ENCODE measurements at places on chromosomes 4 and X.

GRCh38 chrX:75229774-75230173, 44.1 kb upstream of the UPRT start:
- no peak for DNase-seq

DNA sequence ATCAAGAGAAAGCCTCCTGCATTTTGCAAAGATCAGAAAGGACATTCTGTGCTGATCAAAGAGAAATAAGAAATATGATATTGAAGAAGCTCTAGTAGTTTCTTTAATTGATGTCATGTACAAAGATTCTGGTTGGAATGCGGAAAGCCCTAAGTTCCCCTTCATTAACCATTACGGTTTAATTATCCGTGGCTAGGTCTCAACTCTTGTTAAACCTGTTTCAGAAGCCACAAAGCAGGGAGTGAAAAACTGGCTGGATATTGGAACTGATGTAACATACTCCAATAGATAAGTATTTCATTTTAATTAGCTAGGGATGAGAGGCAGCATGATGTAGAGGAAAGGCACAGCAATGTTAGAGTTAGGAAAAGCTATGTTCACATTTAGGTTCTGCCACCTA, 55.7 kb downstream of the SPANXN3 start:
- no peak for DNase-seq

- no peak for DNase-seq
Measured at GRCh38 chrX:69323786-69324720, 158.8 kb upstream of the PJA1 start.

GRCh38 chr4:76016393-76016792, 6.9 kb downstream of the CXCL10 start:
- no peak for DNase-seq

DNA sequence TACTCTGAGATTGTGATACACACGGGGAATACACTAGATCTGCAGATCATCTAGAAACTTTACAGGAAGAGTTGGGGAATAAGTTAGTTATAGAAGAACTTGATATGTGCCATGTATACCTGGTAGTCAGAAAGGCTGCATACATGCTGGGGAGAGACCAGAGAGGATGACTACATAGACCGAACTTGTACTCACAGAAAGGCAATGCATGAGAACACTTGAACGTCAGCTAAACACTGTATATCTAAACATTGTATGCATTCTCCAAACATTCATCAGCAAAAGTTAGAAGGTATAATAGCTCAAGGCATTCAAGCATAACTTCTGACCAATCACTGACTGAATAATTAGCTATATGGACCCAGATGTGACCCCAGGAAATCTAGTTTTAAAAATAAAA, 78.0 kb upstream of the PDHA2 start:
- no peak for DNase-seq

DNA sequence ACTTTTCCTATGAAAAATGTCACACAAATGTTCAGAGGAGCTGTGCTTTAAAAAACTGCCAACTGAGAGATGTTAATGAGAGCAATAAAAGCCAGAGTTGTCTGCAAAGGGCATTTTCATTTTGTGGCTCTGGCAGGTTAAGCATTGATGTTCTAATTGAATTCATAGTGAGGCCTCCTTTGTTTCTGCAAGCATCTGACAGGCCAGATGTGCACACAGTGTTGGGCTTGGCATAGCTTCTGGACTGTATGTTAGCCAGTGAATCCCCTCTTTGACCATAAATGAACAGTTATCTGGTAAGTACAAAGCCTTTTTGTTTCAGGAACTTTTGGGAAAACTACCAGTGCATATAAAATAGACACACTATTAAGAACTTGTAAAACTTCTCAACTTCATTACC, 81.9 kb downstream of the JADE3 start:
- no peak for DNase-seq

DNA sequence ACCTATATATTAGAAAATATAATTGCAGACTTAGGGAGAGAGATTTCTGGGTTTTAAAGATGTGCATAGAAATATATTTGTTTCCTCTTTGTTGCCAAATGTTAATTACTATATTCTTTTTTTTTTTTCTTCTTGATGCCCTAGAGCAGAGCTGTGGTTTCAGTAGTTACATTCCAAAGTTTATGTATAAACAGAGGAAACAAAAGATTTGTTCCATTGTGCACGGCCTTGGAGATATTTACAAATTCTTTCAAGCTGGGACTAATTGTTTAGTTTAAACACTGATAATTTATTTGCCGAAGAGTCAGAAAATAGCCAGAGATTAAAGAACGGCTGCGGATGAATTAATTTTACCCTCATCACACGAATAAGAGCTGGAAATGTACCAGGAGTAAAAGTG, 85.1 kb downstream of the USP46 start:
- DNase-seq, result no peak

DNA sequence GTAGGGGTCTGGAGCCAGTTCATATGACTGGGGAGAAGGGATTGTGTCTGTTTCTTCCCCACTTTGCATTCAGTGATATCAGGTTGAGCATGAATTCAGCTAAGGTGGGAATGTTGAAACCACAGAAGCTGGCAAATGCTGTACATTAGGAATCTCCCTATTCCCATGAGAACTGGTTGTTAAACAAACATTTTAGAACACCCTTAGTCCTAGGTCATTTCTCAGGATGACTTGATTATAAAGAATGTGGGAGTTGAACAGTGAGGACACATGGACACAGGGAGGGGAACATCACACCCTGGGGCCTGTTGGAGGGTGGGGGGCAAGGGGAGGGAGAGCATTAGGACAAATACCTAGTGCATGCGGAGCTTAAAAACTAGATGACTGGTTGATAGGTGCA, 62.6 kb upstream of the LIMCH1 start:
- no peak for DNase-seq

DNA sequence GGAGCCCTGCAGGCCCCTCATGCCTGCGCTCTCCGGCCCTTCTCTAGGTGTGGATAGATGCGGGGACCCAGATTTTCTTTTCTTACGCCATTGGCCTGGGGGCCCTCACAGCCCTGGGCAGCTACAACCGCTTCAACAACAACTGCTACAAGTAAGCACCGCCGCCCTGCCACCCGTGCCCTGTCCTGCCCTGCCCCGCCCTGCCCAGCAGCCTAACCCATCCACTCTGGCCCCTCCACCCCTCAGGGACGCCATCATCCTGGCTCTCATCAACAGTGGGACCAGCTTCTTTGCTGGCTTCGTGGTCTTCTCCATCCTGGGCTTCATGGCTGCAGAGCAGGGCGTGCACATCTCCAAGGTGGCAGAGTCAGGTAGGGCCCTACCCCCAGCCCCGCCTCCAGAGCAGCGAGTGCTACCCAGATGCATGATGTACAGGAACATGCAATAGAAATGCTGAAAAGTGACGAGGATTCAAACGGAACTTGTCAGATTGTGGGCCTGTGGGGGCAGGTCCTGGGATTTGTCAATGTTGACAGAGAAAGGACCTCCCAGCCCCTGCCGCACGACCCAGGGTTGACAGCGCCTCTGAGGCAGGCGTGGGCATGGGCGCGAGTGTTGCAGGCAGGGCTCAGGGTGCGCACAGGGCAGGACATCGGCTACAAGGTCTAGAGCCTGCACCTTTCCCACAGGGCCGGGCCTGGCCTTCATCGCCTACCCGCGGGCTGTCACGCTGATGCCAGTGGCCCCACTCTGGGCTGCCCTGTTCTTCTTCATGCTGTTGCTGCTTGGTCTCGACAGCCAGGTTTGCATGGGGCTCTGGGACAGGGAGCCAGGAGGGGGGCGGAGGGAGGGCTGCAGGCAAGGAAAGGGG, 5.7 kb downstream of the SLC6A8 start:
- no peak for DNase-seq

DNA sequence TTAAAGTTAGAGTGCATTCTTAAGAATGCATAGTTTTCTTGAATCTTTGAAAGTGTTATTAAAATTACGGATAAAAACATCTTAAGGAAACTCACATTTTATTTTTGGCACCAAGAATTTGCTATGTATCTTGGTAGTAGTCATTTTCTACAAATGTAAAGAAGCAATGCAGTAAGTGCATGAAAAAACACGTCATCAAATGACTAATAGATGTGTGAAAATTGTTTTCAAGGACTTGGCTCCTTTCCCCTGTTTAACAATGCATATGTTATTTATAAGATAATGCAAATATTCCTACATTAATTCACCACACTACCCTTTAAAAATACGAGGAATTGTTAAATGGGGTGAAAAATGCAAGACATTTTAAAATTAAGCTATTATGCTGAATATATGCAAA, 461.2 kb upstream of the PCDH7 start:
- no peak for DNase-seq

DNA sequence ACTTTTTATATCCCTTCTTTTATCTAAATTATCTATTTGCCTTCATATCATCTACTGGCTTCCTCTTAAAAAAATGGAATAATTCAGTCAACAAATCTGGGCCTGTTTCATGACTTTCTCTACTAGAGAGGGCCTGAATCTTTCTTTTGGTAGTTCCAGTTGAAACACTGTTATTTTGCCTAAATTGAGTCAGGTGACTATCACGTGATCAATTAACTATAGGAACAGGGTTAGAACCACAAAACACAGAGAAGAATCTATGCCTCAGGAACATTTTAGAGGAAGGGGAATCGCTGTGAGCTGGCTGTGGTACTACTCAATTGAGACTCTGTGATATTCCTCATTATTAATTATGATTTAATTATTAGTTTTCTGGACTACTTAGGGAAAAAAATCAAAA, 736.7 kb upstream of the PITX2 start:
- DNase-seq, result no peak

- DNase-seq, result no peak
Measured at GRCh38 chr4:71595576-71596108, 188.2 kb downstream of the GC start.

DNA sequence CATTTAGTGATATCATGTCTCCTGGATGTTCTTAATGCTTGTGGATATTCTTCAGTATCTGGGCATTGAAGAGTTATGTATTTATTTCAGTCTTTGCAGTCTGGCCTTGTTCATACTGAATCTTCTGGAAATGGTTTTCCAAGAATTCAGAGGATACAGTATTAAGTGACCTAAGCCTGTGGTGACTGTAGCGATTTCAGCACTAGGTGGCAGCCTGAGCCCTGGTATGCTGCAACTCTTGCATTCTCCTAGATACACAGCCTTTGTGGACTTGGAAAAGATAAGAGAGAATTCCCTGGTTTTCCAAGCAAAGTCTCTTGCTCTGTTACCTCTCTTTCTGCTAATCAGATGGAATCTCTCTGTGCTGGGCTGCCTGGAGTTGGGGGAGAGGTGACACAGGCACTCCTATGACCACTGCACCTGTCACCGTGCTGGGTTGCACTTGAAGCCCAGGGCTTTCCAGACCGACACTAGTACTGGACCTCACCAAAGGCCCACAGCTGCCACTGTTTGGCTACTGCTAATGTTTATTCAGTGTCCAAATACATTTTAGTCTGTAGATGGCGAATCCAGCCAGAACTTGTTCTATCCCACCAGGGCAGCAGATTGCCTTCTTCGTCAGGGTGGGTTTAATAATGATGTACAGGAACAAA, 19.3 kb upstream of the SPIN2A start:
- no peak for DNase-seq

- no peak for DNase-seq
Measured at GRCh38 chr4:95129031-95129430, 371.3 kb downstream of the BMPR1B start.

GRCh38 chrX:11678158-11678557, 12.4 kb upstream of the ARHGAP6 start:
- no peak for DNase-seq

DNA sequence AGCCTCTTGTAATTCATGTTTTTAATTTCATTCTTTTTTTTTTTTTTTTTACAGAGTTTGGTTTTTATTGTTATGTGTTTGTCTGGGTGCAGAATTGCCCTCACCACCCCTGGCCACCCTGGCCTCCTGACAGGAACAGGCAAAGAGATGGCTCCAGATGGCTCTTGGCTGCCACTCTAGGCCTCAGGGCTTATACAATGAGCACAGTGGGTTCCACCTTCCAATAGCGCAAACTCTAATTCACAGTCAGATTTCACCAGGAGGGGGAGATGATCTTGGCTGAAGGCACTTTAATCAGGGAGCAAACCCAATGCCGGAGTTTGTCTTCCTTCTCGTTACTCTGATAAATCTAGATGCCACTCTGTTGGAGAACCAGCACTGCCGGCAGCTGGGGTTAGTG, 24.8 kb downstream of the CPE start:
- no peak for DNase-seq

DNA sequence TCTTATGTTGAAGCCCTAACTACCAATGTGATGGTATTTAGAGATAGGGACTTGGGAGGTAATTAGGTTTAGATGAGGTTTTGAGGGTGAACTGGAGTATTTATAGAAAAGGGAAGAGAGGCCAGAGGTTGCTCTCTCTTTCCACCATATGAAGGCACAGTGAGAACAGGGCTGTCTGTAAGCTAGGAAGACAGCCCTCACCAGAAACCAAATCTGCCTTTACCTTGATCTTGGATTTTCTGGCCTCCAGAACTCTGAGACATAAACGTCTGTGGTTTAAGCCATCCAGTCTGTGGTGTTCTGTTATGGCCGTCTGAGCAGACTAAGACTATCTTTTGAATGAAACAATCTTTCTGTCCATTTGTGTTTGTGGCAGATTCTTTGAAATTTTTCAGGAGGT, 223.7 kb downstream of the PDHA2 start:
- no peak for DNase-seq

DNA sequence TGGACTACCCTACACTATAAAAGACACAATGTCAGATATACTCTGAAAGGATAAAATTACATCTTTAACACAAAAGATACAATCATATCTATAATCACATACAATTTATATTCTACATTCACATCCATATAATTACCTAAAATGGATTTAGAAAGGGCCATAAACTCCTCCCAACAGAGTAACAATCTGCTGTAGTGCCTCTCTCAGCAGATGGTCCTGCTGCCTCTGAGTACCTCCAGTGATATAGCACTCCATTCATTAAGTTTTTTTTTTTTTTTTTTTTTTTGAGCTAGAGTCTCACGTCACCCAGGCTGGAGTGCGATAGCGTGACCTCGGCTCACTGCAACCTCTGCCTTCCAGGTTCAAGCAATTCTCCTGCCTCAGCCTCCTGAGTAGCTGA, 7.4 kb downstream of the ANKRD37 start:
- DNase-seq, result no peak

GRCh38 chrX:38402118-38402517, 49.7 kb downstream of the OTC start:
- DNase-seq, result no peak

- no peak for DNase-seq
Measured at GRCh38 chrX:115895678-115896329, 274.7 kb upstream of the AGTR2 start.

DNA sequence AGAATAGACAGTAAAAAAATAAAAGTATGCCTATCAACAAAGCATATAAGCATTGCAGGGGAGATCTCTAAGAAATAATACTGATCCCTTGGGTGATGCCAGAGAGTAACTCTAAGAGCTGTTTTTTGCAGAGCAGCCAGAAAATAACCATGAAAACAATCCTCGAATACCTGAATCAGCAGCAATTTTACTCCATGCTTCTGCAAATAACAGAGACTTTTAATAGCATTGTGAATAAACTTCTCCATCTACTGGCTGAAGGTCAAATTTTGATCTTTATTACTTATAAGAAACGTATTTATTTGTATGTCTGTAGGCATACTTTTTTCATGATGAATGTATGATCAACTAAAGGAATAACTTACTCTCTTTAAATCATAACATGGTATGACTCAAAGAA, 334.5 kb downstream of the GALNTL6 start:
- peak; percentile 23 for DNase-seq

Measured in GM04504 (cell line).